ENCODE measurements at places on chromosomes 5 and 9.

DNA sequence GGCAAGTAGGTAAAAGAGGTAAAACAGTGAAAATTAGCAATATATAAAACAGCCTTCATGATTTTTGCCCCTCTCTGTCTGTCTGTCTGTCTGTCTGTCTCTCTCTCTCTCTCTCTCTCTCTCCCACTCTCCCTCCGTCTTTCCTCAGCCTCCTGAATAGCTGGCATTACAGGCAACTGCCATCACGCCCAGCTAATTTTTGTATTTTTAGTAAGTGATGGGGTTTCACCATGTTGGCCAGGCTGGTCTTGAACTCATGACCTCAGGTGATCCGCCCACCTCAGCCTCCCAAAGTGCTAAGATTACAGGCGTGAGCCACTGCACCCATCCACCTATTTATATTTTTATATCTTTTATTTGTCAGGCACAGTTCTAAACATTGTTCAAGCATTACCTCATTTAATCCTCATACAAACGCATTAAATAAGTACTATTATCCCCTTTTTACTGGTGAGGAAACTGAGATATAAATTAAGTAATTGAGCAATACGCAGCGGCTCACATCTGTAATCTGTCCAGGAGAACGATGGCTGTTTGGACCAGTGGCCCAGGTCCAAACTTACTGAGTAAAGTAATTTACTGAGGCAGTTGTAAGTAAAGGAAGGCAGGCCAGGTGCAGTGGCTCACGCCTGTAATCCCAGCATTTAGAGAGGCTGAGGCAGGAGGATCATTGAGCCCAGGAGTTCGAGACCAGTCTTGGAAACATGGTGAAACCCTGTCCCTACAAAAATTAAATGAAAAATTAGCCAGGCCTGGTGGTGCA is 60.9 kb downstream of the UBE2R2 start:
- DNase-seq, result no peak

DNA sequence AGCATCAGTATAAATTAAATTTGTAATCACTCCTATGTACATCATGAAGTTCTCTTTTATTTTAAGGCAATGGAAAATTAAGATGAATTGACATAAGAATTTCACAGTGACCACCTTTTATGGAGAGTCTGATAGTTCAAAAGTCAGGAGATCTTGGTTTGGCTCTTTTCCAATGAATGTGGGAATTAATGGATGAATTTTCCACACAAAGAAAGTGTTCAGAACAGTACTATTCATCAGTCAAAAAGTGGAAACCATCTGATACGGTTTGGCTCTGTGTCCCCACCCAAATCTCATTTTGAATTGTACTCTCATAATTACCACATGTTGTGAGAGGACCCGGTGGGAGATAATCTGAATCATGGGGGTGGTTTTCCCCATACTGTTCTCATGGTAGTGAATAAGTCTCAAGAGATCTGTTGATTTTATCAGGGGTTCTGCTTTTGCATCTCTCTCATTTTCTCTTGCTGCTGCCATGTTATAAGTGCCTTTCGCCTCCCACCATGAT is 24.5 kb downstream of the CCDC125 start:
- DNase-seq, result no peak

DNA sequence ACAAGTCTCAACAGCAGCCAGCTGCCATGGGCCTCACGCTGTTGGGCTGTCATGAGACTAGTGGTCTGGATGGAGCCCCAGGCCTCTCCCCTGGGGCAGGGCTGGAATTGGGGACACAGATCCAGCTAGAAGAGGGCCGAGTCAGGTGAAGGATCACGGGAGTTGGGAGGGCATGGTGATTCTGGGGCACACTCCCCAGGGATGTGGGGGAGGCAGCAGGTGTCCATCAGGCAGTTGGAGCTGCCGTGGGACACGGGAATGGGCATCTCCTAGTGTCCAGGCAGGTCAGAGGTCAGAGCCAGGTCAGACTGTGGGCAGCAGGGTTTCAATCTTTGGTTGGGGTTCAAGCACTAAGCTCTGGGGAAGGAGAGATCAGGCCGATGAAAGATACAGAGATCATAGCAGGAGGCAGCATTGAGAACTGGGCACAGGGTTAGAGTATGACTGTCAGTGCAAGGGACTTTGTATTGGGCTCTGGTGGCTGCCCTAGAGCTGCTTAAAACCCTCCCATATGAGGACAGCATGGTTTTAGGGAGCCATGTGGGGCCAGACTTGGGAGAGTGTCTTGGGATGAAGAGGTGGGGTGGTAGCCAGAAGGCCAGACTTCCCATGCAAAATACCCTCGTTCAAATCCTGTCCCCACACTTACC is 59.2 kb downstream of the ARHGEF37 start:
- no peak for DNase-seq

DNA sequence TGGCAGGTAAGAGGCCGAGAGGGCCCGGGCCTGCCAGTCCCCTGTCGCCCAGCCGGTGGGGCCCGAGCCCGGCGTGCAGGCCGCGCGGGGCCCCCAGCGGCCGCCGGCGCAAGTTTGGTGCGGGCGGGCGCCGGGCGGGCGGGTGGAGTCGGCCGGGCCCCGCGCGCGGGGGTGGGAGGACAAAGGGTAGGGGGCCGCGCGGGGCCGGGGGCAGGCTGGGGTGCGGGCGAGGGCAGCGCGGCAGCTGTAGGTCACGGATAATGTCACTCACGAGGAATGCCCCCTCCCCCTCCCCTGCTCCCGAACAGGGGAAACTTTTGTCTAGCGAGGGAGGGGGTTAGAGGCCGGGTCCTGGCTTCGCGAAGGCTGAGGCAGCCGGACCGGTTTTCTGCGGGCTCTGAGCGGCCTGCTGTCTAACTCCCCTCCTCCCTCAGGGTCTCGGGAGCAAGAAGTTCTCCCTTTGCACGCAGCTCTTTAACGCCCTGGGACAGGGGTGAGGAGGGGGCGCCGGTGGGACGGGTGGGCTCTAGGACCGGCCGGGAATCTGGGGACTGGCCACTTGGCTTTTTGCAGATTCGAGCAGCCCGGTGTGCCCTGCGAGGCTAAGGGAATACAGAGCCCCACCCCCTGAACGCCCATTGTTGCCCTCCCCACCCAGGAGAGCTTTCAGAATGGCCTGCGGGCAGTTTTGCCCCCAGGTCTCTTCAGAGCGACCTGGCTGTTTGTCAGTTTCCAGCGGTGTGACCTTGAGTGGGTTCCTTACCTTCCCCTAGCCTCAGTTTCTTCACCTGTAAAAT is 21.3 kb upstream of the NDST1 start:
- DNase-seq, result peak; percentile 58

- DNase-seq, result no peak
Measured at GRCh38 chr5:5719292-5719691, 296.8 kb downstream of the ICE1 start.

GRCh38 chr9:127629468-127630081 is 17.5 kb downstream of the STXBP1 start:
- DNase-seq, result peak; percentile 30

- DNase-seq, result no peak
Measured at GRCh38 chr5:66863243-66864170, 267.3 kb downstream of the MAST4 start.

- no peak for DNase-seq
Measured at GRCh38 chr5:159913501-159913900, 2.8 kb upstream of the ADRA1B start.

DNA sequence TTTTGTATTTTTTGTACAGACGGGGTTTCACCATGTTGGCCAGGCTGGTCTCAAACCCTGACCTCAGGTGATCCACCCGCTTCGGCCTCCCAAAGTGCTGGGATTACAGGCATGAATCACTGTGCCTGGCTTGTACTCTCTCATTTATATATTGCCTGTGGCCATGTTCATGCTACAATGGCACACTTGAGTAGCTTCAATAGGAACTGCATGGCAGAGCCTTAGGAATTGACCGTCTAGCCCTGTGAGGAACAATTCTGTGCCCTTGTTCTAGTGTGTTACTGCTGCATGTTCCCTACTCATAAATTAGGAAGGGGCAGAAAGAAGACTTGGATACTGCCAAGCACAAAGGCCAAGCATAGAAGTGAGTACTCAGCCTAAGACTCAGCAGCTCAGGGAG is 104.2 kb downstream of the LIFR start:
- no peak for DNase-seq

GRCh38 chr5:82494942-82495341 is 216.8 kb upstream of the RPS23 start:
- DNase-seq, result no peak

- DNase-seq, result no peak
Measured at GRCh38 chr5:149614034-149614907, 33.0 kb downstream of the ARHGEF37 start.

Measured in hematopoietic multipotent progenitor cell treated with erythropoietin and hydrocortisone succinate and interleukin-3 and kit ligand, for 6 days (in vitro differentiated cells).